HEK293T (cell line): ENCODE measurements at places on chromosomes 3 and 15.

- no peak for DNase-seq
Measured at GRCh38 chr15:52101542-52102323, 10.8 kb downstream of the BCL2L10 start.

- DNase-seq: no peak
Measured at GRCh38 chr15:75662823-75663519, 15.3 kb downstream of the SNX33 start.

DNA sequence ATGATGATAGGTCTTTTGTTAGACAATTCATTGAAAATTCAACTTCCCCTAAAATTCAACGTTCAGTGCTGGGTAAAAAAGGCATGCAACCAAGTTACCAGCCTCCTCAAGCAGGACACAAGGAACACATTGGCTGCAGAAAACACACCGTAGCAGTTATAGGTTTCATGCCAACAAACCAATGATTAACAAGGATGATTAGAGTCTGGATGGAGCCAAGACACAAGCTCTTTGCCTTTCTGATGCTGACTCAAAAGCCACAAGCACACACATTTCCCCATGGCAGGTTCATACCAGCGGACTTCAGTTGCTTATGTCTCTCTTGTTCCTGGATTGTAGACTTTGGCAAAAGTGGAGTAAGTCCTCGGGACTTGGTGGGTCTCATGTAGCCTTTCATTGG lies 105.8 kb downstream of the DHX30 start:
- no peak for DNase-seq

- DNase-seq: no peak
Measured at GRCh38 chr15:60800299-60801072, 321.5 kb upstream of the ICE2 start.

GRCh38 chr15:89958107-89958805 lies 42.9 kb upstream of the ZNF710 start:
- DNase-seq: no peak

GRCh38 chr3:120495809-120496208 lies 45.0 kb upstream of the FSTL1 start:
- DNase-seq: no peak

DNA sequence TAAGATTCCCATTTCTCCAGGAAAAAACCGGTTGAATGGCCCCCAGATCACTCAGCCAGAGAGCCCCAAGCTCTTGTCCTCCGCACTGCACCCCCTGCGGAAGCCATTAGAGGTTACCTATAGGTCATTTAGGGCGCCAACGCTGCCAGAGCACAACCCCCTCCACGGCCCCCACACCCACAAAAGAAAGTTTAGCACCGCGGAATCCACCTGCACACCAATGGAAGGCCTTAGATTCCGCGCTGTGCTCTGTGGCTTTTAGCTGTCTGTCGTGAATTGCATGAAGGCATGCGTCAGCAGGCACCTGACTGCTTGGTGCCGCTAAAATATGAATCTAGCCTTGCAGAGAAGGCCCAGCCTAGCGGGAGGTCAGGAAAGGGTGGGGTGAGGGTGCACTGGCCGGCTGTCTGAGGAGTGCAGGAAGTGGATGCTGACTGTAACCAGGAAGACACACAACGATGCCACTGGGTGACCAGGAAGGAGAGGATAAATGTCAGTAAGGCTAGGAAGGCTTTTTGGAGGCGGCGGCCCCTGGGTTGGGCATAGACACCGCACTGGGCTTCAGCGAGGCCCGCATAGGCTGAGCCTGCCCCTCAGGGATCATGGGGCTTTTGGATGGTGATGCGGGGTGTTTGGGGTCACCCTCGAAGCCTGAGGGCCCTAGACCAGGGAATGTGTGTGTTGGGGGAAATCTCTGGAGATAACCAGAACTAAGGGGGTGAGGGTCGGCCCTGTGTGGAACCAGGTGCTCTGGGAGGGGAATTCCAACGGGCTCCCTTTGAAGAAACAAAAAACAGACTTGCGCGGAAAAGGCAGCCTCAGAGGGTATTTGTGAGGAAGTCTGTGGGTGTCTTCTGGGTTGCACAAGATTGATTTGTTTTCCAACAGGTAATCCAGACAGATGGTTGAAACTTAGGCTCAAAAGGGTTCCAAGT lies 976 bp upstream of the NUP210 start:
- no peak for DNase-seq

GRCh38 chr15:38075466-38075865 lies 141.0 kb downstream of the TMCO5A start:
- DNase-seq: no peak

DNA sequence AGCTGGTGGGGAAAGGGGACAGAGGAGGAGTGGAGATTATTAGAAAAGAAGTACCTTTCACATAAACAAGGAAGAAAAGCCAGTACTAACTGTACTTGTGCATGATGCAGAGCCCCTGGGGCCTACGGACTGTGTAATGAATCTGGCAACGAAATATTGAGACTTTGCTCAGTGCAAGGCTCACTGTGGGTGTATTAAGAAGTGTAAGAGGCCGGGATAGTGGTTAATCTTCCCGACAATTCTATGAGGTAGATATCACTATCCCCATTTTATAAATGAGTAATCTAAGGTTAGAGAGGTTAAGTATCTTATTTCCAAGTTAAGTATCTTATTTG lies 89.5 kb downstream of the WDR76 start:
- DNase-seq: no peak

- no peak for DNase-seq
Measured at GRCh38 chr3:94121161-94121560, 58.3 kb downstream of the NSUN3 start.

- no peak for DNase-seq
Measured at GRCh38 chr15:86295511-86295910, 215.8 kb downstream of the AGBL1 start.

- DNase-seq: no peak
Measured at GRCh38 chr3:19202303-19202702, 54.0 kb downstream of the KCNH8 start.

DNA sequence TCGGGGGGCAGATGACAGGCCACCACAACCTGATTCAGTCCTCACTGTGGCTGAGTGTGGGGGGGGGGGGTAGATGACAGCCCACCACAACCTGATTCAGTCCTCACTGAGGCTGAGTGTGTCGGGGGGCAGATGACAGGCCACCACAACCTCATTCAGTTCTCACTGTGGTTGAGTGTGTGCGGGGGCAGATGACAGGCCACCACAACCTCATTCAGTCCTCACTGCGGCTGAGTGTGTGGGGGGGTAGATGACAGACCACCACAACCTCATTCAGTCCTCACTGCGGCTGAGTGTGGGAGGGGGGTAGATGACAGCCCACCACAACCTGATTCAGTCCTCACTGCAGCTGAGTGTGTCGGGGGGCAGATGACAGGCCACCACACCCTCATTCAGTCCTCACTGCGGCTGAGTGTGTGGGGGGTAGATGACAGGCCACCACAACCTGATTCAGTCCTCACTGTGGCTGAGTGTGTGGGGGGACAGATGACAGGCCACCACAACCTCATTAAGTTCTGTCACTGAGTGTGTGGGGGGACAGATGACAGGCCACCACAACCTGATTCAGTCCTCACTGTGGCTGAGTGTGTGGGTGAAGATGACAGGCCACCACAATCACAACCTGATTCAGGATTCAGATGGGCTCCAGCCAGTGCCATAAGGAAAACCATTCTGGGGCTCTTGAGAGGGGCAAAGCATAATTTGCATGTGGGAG lies 16.9 kb downstream of the ZNF717 start:
- DNase-seq: no peak

DNA sequence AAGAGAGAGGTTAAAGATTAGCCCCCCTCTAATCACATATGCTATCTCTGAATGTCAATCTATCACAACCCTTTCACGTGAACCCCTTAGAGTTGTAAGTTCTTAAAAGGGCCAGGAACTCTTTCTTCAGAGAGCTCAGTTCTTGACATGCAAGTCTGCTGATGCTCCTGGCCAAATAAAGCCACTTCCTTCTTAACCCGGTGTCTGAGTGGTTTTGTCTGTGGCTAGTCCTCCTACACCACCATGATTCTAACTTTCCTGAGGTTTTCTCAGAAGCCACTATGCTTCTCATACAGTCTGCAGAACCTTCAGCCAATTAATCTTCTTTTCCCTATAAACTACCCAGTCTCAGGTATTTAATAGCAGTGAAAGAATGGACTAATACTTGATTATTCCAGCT lies 231.1 kb upstream of the CNTN6 start:
- DNase-seq: no peak

DNA sequence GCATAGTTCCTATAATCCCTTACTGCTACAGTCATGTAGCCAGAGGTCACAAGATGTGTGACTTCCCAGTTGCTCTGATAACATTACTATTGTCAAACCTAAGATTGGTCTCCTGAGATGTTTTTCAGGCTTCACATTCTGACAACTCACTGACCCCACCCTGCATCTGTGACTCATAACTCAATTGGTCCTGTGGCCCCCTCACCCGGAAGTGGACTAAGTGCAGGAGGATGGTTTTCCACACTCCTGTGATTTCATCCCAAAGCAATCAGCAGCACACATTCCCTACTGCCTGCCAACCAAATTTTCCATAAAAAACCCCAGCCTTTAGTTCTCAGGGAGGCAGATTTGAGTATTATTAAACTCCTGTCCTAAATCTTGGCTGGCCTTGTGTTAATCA lies 564.9 kb upstream of the ZNF385D start:
- no peak for DNase-seq

GRCh38 chr15:70974004-70974832 lies 81.6 kb downstream of the LRRC49 start:
- peak; percentile 8 for DNase-seq

- DNase-seq: no peak
Measured at GRCh38 chr15:75891895-75892294, 11.8 kb upstream of the FBXO22 start.

DNA sequence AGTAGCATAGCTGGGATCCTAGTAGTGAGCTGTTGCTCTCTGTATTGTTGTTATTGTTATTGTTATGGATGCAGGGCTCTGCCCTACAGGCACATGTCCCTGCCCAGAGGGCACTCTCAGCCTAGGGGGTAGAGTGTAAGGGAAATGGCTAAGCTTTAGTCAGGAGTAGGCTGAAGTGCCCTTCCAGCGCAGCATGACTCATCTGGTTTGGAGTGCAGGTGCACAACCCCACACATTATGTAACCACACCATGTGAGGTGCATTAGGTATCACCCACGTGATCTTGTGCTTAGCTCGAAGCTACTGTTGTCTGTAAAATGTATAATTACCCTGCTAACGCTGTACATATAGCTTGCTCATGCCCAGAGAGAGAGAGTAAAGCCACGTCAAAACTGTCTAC lies 48.3 kb upstream of the TIPARP start:
- no peak for DNase-seq

DNA sequence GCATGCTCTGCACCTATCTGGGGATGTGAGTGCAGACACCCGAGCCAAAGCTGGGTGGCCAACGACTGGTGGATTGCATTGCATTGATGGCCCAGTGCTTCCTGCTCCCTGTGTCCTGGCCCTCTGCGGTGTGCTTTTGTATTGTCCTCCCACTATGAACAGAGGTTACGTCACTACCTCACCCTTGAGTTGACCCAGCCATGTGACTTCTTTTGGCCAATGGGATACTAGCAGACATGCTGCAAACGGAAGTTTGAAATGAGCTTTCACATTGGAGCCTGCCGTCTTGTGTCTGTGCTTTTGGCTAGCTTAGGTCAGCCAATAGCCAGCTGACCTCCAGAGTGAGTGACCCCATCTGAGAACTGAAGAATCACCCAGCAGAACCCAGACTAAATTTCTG lies 15.3 kb upstream of the TBC1D21 start:
- no peak for DNase-seq

GRCh38 chr3:45366290-45366689 lies 22.1 kb upstream of the LARS2 start:
- DNase-seq: no peak

DNA sequence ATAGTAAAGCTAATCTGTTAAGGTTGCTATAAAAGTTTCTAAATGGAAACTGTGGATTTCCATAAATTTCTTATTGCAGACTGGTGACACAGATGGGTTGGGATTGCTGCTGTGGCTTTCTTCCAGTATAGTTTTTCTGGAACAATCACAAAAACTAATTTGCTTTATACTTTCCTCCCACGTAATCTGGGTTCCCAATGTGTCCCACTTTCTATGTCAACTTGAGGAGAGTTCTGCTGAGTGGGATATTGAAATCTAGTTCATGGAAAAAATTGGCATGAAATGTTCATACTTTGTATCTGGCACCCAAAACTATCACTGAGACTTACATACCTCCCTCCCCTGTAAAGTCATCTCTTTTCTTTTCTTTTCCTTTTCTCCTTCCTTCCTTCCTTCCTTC lies 126.8 kb downstream of the TGFBR2 start:
- no peak for DNase-seq

DNA sequence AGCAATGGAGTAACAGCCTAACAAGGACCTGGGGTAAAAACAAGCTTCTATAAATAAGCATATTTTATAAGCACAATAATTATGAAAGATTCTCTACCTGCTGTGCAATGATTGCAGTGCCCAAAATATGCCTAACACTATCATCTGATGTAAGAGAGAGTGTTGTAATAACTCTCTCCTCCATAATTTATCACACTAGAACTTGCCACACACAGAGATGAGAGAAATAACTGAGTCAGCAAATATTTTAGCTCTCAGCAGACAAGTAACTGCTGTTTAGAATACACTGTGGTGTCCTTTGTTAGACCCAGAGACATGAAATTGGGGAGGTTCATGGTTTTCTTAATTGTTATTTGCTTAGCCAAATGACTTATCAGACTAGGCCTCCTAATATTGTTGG lies 105.3 kb upstream of the ACP3 start:
- no peak for DNase-seq

DNA sequence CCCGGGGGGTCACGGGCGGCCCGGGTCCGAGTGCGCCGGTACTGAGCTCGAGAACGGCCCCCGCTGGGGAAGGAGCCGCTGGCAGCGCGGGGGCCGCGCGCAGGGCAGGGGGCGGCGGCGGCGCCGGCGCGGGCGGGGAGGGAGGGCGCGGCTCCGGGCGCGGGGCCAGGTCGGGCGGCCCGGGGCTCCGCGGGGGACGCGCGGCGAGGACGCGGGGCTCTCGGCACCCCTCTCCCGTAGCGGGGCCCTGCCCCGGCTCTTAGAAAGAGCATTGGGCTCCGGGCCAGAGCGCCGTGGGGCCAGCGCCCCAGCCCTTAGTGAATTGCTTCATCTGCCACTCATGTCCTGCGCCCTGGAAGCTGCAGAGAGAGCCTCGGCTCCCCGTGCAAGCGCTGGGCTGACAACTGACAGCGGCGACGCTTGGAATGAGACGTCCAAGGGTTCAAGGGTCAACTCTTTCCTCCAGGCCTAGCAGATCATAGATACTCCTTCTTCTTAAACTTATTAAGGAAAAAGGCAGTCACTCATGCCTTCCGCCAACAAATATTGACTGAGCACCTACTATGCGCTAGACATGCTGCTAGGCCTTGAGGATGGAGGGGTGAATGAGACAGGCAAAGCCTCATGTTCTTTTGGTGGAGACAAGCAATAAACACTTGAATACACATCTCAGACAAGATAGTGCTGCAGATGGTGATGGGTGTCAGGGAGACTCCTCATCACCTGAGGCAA lies 140.8 kb downstream of the SMAD6 start:
- DNase-seq: peak; percentile 50
